ENCODE measurements at places on chromosomes 7 and 10.

DNA sequence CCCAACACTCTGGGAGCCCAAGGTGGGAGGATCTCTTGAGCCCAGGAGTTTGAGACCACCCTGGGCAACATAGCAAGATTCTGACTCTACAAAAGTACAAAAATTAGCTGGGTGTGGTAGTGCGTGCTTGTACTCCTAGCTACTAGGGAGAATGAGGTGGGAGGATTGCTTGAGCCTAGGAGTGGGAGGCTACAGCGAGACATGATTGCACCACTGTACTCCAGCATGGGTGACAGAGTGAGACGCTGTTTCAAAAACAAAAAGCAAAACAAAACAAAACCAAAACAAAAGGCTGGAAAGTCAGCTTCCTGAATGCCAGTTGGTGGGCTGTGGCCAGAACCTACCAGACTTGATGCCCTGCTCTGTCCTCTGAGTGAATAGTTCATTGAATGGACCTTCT is 242.8 kb downstream of the PHTF2 start:
- DNase-seq: no peak

DNA sequence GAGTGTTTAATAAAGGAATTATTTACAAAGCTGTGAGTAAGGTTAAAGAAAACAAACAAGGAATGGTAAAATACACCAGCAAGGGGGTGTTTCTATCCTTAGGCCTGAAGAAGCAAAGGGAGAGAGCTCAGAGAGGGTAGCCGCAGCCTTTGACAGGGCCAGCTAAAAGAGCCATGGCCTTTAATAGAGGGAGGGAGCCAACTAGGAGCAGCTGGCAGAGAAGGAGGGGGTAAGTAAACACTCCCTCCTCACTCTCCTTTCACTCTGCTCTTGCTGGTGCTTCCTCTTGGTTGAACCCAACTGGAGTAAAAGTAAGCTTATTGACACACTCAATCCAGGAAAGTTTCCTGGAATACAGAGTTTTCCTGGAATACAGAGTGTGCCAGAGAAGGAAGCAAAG is 87.5 kb downstream of the CH25H start:
- no peak for DNase-seq

GRCh38 chr7:79453558-79454360 is at the start of gene MAGI2:
TSS of gene MAGI2 (minus strand) at chr7:79453667. CDS start at chr7:79453320, 347 bp downstream.
- no peak for DNase-seq

DNA sequence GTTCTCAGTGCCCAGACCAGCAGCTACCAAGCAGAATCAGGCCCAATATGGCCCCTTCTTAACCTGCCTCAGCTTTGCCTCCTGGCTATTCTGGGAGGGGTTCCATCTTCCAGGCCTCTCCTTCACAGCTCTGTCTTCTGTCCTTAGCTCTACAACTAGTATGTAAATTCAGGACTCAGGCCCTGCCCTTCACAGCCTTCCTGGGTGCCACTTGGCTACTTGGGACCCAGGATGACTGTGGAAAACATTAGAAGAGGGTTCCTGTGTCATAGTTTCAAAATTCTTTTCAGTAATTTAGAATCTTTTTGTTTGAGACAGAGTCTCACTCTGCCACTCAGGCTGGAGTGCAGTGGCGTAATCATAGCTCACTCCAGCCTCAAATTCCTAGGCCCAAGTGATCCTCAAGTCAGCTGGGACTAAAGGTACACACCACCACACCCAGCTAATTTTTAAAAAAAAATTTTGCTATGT is 33.2 kb upstream of the PAPSS2 start:
- no peak for DNase-seq

- no peak for DNase-seq
Observed at GRCh38 chr10:125189162-125189561, 28.8 kb upstream of the CTBP2 start.

DNA sequence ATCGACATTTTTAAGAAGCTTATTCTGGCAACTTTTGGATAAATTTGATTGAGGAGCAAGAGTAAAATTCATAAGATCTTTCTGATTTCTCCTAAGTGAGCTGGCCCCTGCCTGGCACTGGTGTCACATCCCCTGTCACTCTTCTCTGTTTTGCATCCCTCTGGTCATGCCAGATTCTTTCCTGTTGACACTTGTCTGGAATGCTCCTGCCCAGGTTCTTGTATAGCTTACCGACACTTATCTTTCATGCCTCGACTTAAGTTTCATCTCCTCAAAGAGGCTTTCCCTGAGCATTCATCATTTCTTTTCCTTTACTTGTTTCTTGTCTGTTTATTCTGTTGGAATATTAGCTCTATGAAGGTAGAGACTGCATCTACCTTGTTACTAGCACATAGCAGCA is 22.2 kb upstream of the AASS start:
- no peak for DNase-seq

DNA sequence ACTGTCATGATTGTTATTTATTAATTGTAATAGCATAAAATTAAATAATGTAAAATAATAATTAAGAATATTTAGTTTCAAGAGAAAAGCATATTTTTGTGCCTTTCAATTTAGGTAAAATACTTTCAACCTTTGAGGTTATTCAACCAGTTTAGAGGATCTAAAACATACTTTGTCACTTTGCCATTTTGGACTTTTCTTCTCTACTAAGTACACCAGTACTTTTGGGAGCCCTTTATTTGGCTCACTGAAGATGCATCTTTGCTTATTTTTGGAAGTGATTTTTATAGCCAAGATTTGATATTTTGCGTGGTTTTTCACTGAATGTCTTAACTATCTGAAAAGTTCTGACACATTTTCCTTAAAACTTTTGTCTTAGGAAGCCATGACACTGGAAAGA is 860.5 kb downstream of the SORCS1 start:
- DNase-seq: no peak

DNA sequence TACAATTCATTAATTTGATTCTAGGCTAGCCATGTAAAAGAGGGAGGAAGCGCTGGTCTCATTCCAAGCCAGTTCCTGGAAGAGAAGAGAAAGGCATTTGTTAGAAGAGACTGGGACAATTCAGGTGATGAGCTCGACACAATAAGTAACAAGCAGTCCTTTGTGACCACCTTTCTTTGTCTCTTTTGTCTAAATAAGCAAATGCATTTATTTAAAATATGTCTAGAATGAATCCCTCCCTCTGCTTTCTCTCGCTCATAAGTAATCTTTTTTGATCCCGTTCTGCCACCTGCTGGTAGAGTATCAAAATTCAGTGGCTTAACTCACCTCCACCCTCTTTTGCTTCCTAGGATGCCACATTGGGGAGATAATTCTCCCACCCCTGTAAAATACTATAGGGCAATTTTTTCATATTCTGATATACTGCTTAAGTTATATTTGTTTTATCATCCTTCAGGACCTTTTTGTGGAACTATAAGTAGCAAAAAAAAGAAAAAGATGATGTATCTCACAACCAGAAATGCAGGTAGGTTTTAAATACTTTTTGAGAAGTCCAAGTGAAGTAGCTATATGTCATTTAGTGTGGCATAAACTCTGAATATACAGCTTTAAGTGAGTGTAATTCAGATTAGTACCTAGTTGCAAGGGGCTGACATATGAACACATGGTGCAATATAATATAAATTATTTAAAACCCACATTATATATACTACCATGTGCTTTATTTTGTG is 91.5 kb downstream of the GSDME start:
- DNase-seq: no peak

DNA sequence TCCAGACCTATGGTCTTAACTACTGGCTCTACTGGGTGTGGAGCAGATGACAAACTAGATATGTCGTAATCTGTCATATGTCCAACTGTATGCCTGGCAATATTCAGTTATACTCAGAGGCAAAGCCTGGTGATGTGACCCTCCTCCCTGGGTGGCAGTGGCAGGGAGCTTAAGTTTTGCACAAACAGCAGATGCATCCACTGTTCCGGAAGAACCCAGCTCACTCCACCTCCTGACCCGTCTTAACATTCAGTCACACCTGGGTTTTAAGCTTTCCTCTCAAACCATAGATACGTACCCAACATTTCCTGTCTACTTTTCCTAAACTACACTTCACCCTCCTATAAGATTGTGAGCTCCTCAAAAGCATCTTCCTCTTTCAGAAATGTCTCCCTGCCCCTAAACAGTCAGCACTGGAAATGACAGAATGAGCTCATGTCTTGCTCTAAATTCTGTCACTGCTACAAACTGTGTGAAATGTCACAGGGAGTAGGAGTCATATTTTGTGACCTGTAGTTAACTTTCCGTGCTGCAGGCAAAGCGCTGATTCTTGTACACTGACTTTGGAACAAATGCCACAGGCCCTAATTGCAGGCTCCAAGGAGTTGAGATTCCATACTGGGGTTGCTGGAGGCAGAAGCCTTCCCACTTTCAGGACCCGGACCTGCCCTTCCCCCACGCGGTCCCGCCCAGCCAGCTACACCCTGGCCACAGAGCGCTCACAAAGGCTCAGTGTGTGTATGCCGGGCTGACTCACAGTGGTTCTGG is 23.9 kb downstream of the SCD start:
- peak; percentile 79 for DNase-seq

- DNase-seq: no peak
Observed at GRCh38 chr10:46297406-46298204, 10.8 kb downstream of the ANTXRL start.

- DNase-seq: no peak
Observed at GRCh38 chr7:50725774-50726173, 56.9 kb downstream of the GRB10 start.
